ENCODE measurements at places on chromosomes 12 and 14. TPM values are rescaled to one million over a fixed set of nuclear protein-coding genes. Genes with fewer than 3 reads are reported as not detected.

IL26 gene
- total RNA-seq = not detected

PPTC7 gene
- total RNA-seq = 16.0 TPM

DNA sequence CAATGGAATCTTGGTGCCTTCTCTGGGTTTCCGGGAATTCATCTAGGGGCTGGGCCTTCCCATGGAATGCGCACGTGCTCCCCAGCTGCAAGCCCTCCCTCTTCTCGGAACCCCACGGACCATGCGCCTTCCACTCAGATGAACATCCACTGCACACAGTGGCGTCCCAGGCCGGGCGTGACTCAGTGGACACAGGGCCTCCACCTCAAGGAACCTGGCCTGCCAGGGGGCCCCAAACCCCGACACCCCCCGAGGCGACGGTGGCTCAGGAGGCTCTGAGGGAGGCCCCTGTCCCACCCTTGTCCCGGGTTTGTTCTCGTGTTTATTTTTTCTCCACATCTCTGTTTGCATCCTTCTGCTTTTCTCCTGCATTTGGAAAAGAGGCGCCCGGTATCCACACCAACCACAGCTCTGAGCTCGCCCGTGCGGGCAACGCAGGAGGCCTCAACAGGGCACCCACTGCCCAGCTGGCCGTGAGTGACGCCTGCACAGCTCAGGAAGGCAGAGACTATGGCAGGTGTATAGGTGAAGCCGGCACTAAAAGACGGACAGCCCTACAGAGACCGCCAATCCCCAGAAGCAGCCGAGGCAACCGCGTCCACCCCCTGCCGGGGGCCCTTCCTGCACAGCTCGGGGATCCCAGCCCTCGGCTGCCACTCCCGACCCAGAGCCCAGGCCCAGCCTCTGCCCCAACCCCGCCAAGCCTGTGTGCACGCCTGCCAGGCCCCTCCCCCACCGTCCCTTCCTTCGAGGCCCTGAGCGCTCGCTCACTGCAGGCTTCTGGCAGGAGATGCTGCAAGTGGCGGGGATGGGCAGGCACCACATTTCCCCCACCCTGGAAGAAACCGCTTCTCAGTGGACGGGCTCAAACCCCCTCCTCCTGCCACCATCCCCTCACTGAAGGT is 23.8 kb upstream of the GALNT9 start:
- no peak for DNase-seq

DNA sequence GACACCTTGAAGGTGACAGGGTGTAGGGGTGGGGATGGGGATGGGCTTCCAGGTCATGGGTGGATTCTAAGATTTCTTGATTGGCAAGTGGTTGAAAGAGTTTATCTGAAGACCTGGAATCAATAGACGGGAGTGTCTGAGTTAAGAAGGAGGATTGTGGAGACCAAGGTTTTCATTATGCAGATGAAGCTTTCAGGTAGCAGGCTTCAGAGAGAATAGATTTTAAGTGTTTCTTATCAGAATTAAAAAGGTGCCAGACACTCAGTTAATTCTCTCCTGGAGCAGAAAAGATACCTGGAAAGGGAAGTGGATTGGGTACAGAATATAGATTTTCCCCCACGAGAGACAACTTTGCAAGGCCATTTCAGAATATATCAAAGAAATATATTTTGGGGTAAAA is 211.7 kb upstream of the PRICKLE1 start:
- no peak for DNase-seq

GRCh38 chr12:22333713-22334409 is 646 bp downstream of the ST8SIA1 start:
- DNase-seq = no peak

GRCh38 chr14:104979758-104980610 is 1.8 kb upstream of the AHNAK2 start:
- DNase-seq = no peak
